Naive thymus-derived CD4-positive, alpha-beta T cell (primary cell): ENCODE measurements at places on chromosomes 2 and 18.
A peak's percentile ranks its signal among the peaks of the same experiment; 100 is the strongest.

DNA sequence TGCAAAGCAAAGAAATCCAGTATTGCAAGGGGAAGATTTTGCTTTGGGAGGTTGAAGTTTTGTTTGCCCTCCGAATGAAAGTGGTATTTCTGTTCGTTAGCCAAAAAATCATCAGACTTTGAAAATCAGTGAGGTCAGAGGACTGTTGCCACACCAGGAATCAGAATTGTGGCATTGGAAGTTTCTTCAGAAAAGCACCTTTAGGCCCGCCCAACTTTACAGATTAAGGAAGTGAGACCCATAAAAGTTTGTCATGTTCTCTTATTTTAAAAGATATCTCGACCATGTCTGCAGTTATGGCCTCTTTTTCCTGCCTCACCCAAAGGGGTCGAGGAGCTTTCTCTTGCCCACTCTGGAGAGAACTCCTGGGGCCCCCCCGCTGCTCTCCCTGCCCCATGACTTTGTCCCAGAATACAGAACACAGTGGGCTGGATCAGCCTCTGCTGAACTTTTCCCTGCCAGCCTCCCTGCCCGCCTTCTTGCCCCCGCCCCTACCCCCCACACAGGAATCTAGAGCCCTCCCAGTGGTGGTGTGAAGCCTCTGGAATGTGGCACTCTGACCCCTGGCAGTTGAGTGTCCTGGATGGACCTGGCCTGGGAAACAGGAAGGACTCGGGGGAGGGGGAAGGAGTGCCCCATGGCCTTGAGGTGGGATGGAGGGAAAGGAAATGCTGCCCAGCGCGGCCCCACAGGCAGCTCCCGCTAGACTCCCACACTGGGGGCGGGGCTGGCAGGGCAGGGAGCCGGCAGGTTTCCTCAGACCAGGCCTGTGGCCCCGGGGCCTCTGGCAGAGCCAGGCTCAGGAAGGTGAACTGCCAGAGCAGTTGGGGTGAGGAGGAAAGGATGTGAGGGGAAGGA is 25.3 kb downstream of the CRIM1 start:
- H3K27ac ChIP-seq = no peak overlapping the region
- no peaks in the 10 kb centered on the region for H3K36me3 ChIP-seq
- no peaks in the 10 kb centered on the region for H3K27me3 ChIP-seq
- no peaks in the 10 kb centered on the region for H3K4me1 ChIP-seq
- no peak for DNase-seq

DNA sequence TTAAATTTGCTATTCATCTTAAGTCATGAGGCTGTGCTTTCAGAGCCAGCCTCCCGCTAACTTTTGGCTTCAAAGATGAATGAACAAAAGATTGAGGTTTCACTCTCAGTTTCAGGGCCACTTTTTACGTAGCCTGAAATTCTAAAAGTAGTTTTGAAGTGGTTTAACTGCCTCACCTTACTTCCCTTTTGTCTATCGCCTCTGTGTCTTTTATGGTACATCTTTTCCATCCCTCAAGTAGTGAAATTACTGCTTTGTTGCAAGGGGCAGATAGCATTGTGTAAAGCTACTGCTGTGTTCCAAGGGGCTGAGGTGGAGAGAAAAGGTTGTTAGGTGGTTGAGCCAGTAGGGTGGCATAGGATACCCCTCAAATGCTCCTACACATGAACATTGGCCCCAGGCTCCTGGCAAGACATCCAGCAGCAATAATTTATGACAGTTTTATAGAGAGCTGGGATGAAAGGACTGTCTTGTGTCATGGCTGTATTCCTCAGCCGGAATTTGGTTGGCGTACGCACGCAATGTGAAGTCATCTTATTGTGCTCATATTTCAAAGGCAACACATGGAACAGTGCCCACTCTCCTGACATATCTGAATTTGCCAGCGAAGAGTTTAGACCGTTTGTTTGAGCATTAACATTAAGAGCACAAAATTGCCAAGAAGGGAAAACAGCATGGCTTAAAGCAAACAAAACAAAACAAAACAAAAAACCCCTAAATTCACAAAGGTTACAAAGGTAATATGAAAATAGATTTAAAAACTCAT is 32.2 kb downstream of the QPCT start:
- peaks cover 6% of the 10 kb centered on the region for H3K27me3 ChIP-seq
- no peak overlapping the region for H3K27ac ChIP-seq
- DNase-seq = peak; percentile 34

DNA sequence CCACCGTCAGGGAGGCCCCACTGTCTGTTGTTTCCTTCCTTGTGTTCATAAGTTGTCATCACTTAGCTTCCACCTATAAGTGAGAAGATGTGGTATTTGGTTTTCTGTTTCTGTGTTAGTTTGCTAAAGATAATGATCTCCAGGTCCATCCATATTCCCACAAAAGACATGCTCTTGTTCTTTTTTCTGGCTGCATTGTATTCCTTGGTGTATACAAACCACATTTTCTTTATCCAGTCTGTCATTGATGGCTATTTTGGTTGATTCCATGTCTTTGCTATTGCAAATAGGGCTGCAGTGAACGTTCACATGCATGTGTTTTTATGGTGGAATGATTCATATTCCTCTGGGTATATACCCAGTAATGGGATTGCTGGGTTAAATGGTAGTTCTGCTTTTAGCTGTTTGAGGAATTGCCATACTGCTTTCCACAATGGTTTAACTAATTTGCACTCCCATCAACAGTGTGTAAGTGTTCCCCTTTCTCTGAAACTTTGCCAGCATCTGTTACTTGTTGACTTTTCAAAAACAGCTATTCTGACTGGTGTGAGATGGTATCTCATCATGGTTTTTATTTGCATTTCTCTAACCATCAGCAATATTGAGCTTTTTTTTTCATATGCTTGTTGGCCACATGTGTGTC is 156.6 kb upstream of the NOSTRIN start:
- H3K27me3 ChIP-seq = no peaks in the 10 kb centered on the region
- H3K4me1 ChIP-seq = no peaks in the 10 kb centered on the region
- no peak overlapping the region for H3K4me3 ChIP-seq
- no peak for DNase-seq
- no peaks in the 10 kb centered on the region for H3K36me3 ChIP-seq

- H3K4me3 ChIP-seq = no peak overlapping the region
- H3K4me1 ChIP-seq = no peaks in the 10 kb centered on the region
- H3K27me3 ChIP-seq = no peaks in the 10 kb centered on the region
- no peak overlapping the region for H3K27ac ChIP-seq
These were observed 14.1 kb downstream of the LIMS1 start for GRCh38 chr2:108548208-108549003.

GRCh38 chr2:183057333-183057985 is 19.2 kb upstream of the NCKAP1 start:
- no peaks in the 10 kb centered on the region for H3K36me3 ChIP-seq
- H3K4me1 ChIP-seq = no peaks in the 10 kb centered on the region
- no peak overlapping the region for H3K27ac ChIP-seq
- no peaks in the 10 kb centered on the region for H3K27me3 ChIP-seq

DNA sequence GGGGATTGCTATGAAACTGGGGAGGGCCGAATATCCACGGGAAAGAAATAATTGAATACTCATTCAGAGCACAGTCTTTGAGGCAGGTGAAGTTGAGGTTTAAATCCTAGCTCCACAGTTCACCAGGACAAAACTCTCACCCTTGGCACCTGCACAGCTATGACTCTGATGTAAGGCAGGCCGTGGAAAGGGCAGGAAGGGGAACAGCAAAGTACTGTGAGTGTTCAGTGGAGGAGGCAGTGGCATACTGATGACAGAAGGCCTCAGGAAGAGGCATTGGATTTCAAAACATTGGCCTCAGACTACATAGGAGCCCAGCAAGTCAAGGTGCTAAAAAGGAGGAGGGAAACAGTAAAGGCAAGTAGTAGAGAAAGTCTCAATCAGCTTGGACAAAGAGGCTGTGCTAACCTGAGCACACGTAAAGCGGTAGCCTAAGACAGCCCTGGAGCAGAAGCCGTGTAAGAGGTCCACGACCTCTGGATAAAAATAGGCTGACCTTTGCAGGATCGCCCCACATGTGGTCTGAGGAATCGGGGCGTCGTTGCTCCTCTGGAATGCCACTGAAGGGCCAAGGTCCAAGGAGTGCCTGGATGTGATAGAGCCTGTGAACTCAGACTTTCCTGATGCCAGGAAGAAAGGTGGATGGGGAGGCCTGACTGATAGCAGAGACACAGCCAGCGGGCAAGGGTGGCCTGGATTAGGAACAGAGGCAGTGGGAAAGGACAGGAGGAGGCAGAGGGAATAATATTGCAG is 243.6 kb downstream of the PID1 start:
- no peaks in the 10 kb centered on the region for H3K4me1 ChIP-seq
- H3K4me3 ChIP-seq = no peak overlapping the region
- no peak for DNase-seq
- H3K36me3 ChIP-seq = no peaks in the 10 kb centered on the region

DNA sequence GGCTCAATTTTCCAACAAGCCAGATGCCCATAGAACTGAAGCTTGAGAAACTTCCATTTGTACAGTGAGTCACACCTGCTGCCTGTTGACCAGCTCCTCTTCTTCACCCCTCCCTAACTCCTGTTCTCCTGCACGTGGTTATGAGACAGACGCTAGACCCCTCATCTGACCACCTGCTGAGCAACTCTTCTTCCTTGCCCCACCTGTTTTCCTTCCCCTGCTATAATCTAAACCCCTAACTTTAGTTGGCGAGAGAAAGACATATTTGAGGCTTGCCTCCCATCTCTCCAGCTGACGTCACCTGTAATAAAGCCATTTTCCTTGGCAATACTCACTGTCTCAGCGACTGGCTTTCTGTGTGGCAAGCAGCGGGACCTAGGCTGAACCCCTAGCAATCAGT is 22.3 kb upstream of the ITM2C start:
- H3K27me3 ChIP-seq = no peaks in the 10 kb centered on the region
- H3K36me3 ChIP-seq = no peaks in the 10 kb centered on the region
- no peak for DNase-seq
- no peak overlapping the region for H3K4me3 ChIP-seq
- H3K4me1 ChIP-seq = no peaks in the 10 kb centered on the region

- H3K4me1 ChIP-seq = no peaks in the 10 kb centered on the region
- no peak overlapping the region for H3K27ac ChIP-seq
- H3K4me3 ChIP-seq = no peak overlapping the region
- DNase-seq = no peak
- peaks cover 17% of the 10 kb centered on the region for H3K36me3 ChIP-seq
These were observed 26.2 kb upstream of the SNORC start for GRCh38 chr2:232843834-232844233.

DNA sequence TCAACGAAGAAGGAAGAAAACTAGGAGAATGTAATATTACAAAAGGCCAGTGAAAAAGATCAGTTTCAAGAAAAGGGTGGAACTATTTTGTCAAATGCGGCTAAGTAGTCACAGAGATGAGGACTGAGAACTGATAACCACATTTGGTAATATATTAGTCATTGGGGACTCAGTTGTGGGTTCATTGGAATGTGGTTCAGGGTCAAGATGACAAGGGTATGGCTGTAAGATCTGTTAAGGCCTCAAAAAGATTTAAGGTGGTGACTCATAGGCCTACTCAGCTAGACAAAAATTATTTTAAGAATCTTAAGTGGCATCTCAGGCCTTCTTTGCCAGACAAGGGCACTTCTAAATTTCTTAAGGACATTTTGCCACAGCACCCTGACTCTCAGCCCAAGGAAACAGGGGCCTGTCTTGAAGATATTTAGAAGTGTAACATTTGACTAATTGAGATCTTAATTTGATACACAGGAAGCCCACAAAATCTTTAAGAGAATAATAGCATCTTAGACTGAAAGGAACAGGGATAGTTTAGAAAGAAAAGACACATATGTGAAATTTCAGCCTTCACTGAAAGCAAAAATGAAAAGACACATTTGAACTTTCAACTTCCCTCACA is 81.3 kb downstream of the STRADB start:
- H3K27ac ChIP-seq = no peak overlapping the region
- no peak overlapping the region for H3K4me3 ChIP-seq
- no peaks in the 10 kb centered on the region for H3K36me3 ChIP-seq
- no peaks in the 10 kb centered on the region for H3K27me3 ChIP-seq

GRCh38 chr2:105072039-105072438 is 34.2 kb downstream of the MRPS9 start:
- no peak overlapping the region for H3K27ac ChIP-seq
- H3K4me1 ChIP-seq = no peaks in the 10 kb centered on the region
- no peak for DNase-seq

- H3K27me3 ChIP-seq = no peaks in the 10 kb centered on the region
- H3K27ac ChIP-seq = no peak overlapping the region
- no peak overlapping the region for H3K4me3 ChIP-seq
- H3K4me1 ChIP-seq = no peaks in the 10 kb centered on the region
- no peak for DNase-seq
These were observed 1353.7 kb upstream of the LRRTM1 start for GRCh38 chr2:81658227-81658626.

- DNase-seq = no peak
- no peak overlapping the region for H3K27ac ChIP-seq
- H3K4me3 ChIP-seq = no peak overlapping the region
- H3K27me3 ChIP-seq = no peaks in the 10 kb centered on the region
- peaks cover 27% of the 10 kb centered on the region for H3K4me1 ChIP-seq
These were observed 61.4 kb downstream of the DYM start for GRCh38 chr18:49399003-49399402.

- H3K27me3 ChIP-seq = no peaks in the 10 kb centered on the region
- no peak for DNase-seq
- peaks cover 5% of the 10 kb centered on the region for H3K4me1 ChIP-seq
These were observed 86.6 kb upstream of the EPC2 start for GRCh38 chr2:148557844-148558436.

GRCh38 chr2:186675380-186675779 is 18.5 kb upstream of the FAM171B start:
- peaks cover 35% of the 10 kb centered on the region for H3K36me3 ChIP-seq
- DNase-seq = no peak
- H3K27ac ChIP-seq = no peak overlapping the region
- no peaks in the 10 kb centered on the region for H3K27me3 ChIP-seq

DNA sequence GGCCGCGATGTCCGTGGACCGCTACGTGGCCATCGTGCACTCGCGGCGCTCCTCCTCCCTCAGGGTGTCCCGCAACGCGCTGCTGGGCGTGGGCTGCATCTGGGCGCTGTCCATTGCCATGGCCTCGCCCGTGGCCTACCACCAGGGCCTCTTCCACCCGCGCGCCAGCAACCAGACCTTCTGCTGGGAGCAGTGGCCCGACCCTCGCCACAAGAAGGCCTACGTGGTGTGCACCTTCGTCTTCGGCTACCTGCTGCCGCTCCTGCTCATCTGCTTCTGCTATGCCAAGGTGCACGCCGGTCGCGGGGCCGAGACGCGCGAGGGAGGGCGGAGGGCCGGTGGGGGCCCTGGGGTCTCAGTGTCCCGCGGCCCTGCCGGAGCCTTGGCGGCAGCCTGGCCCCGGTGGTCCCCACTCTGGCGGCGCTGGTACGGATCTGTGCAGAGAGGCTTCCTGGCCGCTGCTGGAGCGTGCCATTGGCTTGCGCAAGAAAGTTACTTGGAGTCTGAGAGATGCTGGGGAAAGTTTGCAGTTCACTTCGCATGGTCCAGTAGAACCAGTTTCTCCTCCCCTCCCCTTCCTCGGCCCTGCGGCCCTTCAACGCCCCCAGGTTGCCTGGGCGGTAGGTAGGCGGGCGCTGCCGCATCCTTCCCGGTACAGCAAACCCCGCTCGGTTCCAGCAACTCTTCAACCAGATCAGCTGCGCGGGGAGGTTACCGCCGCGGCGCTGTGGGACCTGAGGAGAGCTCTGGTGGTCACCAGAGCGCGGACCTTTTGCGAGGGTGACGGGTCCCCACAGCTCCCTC is 1.5 kb downstream of the GALR1 start:
- no peaks in the 10 kb centered on the region for H3K36me3 ChIP-seq
- H3K4me3 ChIP-seq = no peak overlapping the region
- peaks cover 12% of the 10 kb centered on the region for H3K27me3 ChIP-seq
- DNase-seq = no peak
- peaks cover 5% of the 10 kb centered on the region for H3K4me1 ChIP-seq

GRCh38 chr2:6183226-6183625 is 491.0 kb downstream of the SOX11 start:
- no peaks in the 10 kb centered on the region for H3K36me3 ChIP-seq
- H3K4me1 ChIP-seq = no peaks in the 10 kb centered on the region
